ENCODE measurements at places on chromosomes 1 and 21.
A peak's percentile ranks its signal among the peaks of the same experiment; 100 is the strongest.

GRCh38 chr1:3779912-3780416 is 7.4 kb downstream of the SMIM1 start:
- DNase-seq, result no peak

DNA sequence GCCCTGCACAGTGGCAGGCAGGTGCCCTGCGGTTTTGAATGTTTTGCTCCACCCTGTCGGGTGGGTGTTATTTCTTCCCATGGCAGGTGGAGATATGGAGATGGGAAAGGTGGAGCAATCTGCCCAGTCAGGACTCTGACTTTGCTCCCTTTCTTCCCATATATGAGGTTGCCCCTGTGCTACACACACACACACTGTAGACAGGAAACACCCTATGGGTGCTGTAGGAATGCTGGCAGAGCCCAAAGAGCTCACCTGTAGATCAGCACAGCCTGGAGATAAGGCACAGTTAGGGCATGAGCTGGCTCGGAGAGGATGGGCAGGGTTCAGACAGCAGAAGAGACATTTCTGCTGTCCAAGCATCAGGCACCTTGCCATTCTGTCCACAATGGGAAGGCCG is 246.0 kb upstream of the AJAP1 start:
- no peak for DNase-seq

GRCh38 chr1:60502506-60502905 is 428.9 kb upstream of the C1orf87 start:
- no peak for DNase-seq

GRCh38 chr1:98388441-98388840 is 273.1 kb upstream of the SNX7 start:
- DNase-seq, result no peak

DNA sequence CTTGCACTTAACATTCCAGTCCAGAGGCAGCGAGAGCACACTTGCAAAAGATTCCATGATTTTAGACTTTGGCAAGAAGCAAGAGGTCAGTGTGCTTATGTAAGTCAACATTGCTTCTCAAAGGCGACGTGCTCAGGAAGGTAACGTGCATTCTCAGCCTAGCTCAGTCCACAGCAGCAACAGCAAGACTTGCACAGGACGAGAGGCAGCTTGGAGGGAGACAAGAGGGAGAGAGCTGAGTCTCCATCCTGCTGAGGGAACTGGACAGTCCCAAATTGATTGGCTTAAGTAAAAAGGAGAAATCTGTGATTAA is 56.5 kb downstream of the PTP4A2 start:
- DNase-seq, result no peak

- DNase-seq, result no peak
These were observed 2.5 kb downstream of the COL6A1 start for GRCh38 chr21:45983981-45984551.

- peak; percentile 2 for DNase-seq
These were observed 479 bp downstream of the SELENOF start for GRCh38 chr1:86913399-86913895.

DNA sequence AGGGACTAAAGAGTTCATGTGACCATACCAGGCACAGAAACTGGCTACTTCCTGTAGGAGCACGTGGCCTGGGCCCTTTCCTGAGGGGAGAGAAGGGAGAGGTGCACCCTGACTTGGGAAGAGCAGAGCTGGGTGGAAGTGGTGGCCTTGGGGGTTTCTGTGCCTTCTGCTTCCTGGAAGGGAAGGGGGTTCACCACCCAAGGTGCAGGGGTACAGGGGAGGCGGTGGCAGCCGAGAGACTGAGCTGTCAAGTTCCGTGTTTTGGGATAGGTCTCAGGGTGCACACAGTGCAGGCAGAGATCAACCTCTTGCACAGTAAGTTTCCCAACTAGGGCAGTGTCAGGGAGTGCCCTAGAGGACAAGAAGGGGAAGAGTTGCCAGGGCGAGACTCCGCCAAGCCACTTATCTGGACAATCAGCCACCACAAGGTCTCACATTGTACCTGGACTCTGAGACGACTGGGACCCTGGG is 10.1 kb downstream of the HECTD3 start:
- no peak for DNase-seq

DNA sequence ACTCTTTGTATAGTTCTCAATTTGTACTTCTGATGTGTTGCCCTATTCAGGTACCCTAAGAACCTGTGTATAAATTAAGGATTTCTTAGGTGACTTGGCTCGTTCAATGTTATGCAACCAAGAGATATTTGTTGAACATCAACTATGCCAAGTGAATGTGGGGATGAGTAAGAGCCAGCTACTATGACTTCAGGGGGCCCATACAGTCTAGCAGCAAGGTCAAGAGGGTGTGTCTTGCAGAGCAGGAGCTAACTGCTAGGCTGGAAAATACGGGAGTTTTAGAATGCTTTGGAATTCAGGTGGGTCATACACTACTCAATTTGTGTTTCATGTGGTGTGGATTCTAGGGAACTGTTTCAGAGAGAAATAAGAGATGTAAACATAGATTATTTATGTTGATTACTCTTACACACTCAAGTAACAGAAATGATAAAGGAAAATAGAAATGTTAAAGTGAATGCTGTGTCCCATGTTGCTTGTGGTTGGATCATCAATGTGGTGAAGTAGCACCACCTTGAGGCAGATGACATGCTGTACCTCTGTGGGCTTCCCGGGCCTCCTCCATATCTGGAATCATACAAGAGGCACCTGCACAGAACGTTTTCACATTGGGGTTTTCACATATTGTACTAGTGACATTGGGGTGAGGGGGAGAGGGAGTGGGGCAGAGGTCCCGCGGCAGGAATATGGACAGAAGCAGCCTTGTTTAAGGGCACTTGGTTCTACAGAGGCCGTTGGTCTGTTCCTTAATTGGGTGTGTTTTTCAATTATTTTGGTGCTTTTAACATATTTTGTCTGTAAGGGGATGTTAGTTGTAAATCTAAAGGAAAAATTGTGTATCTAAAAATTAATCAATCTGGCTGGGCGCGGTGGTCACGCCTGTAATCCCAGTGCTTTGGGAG is 12.4 kb downstream of the ARPC5 start:
- no peak for DNase-seq
